ENCODE measurements at places on chromosomes 4 and X.

DNA sequence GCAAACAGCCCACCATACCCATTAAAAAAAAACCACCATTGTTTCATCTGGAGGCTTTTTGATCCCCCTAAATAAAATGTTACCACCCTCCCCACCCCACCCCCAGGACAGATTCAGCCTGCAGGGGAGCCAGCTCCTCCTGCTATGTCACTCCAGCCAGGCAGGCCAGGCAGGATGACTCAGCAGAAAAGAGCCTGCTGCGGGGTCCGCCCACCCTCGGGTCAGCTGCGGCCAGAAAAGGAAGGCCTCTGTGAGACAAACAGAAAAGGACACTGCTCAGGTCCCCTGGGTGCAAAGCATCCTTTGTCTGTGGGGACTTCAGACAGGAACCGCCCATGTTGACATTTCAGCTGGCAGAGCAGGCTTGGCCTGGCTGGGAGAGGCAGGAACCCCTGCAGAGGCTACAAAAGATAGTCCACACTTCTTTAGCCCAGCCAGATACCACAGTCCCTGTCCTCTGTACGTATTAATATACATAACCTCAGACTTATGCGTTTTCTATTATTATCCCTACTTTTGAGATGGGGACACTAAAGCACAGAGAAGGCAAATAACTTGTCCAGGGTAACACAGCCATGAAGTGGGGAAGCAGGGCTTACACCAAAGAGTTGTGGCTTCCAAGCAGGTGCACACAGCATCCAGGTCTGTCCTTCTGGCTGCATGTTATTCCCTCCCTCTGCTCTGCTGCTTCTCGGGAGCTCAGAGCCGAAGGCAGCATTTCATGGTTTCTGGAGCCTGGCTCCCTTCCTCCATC, 147.7 kb downstream of the CPEB2 start:
- peak; percentile 45 for DNase-seq

DNA sequence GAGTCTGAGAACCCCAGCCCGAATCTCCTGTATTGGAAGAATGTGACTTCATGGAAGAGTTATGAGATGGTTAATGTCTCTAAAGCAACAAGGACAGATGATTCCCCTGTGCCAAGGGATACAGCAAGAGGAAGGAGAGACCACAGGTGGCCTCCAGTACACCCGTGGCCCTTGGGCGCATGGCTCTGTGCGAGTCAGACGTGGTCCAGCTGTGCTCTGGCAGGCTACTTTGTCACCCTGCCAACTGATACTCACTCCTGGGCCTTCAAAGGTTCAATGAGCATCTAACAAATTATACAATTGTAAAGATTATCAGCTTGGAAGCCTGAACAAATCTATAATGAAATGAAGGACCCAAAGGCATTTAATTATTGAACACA, 71.7 kb downstream of the NYX start:
- DNase-seq, result no peak

DNA sequence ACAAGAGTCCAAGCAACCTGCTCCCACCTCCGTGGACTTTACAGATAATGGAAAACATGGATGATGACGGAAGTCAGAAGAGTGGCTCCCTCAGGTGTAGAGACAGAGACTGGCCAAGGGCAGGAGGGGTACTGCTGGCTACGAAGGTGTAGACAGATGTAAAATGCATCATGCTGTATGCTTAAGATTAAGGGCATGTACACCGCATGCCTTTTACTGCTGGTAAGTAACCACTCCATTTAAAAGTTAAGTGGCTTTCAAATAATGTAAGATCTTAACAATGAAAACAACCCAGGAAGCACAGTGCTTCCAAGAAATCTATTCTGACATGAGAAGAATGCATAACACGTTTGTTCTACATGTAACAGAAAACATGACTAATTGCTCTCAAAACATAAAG, 76.9 kb upstream of the FAM9B start:
- DNase-seq, result no peak

GRCh38 chrX:13545726-13546125, 23.7 kb upstream of the EGFL6 start:
- DNase-seq, result no peak

DNA sequence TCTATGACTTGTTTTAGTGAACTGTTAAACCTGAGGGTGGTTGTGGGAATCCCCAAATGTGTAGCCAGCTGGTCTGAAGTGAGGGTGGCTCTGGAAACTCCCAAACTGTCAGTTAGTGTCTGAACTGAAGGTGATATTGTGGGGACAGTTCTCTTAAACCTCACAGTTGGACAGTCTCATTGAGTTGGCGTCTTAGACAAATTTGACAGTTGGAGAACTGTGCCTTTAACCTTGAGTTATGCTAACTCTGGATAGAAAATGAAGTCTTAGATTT, 20.7 kb upstream of the CTSO start:
- DNase-seq, result no peak

- DNase-seq, result no peak
Measured at GRCh38 chrX:154348646-154349358, 25.6 kb downstream of the FLNA start.

GRCh38 chr4:80094191-80094590, 21.2 kb upstream of the ANTXR2 start:
- DNase-seq, result no peak

GRCh38 chr4:2642968-2643367, 106.5 kb downstream of the FAM193A start:
- DNase-seq, result no peak

- DNase-seq, result no peak
Measured at GRCh38 chr4:137226221-137226620, 306.1 kb downstream of the PCDH18 start.

- no peak for DNase-seq
Measured at GRCh38 chr4:52755426-52755825, 4.2 kb upstream of the ERVMER34-1 start.

GRCh38 chr4:148651991-148652390, 209.8 kb upstream of the NR3C2 start:
- DNase-seq, result no peak

GRCh38 chr4:154454710-154455109, 36.9 kb downstream of the DCHS2 start:
- no peak for DNase-seq

- DNase-seq, result no peak
Measured at GRCh38 chr4:47167081-47168035, 136.0 kb downstream of the GABRB1 start.

DNA sequence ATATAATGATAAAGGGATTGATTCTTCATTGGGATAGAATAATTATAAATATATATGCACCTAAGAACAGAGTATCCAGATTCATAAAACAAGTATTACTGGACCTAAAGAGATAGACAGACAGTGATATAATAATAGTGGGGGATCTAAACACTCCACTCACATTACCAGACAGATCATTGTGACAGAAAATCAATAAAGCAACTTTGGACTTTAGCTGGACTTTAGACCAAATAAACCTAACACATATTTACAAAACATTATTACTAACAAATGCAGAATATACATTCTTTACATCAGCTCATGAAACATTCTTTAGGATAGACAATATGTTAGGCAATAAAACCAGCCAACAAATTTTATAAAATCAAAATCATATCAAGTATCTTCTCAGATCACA, 14.6 kb downstream of the AGTR2 start:
- DNase-seq, result no peak

DNA sequence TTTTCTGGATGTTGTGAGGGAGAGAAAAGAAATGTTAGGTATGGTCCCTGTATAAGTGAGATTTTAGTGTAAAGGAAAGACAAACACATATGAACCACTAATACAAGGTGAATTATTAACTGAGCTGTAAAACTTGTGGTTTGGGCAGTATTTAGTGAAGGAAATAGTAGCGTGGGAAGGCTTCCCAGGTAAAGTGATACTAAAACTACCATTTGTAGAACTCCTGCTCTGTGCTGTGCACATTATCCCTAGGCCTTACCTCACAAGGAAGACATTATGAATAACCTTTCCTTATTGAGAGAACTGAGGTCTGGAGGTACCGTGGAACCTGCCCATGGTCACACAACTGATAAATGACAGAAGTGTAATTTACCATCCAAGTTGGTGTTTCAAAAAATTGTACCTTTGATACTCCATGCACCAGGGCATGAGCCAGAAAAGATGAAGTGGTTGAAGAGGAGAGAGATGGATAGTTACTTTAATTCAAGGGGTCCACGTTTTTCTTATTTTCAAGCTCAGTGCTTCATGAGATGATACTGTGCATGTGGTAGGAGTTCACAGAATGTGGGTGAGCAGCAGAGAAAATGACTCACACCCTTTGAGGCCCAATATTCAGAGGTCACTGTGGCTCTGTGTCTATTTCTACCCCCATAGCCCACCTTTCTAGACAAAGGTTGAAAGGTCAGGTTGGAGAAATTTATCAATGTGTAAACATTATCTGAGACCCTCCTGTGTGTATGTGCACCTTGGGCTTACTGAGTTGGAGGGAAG, 2.6 kb upstream of the VSIG4 start:
- no peak for DNase-seq

DNA sequence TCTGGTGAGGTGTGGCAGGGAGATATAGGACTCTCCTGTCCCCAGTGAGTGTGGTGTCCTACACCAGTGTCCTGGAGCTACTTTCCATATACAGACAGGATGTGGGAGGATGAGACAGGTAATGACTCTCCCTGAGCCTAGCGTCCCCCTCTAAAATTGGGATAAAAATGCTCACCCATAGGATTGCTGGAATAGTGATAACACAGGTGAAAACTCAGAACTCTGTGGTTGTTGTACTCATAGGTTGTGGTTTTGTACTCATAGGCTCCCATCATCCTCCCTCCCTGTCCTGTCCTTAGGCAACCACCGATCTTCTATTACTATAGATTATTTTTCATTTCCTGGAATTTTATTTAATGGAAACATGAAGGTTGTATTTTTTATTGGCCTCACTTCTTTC, 60.7 kb upstream of the NXF3 start:
- no peak for DNase-seq

GRCh38 chrX:29851857-29852605, 363.3 kb upstream of the MAGEB2 start:
- DNase-seq, result no peak

DNA sequence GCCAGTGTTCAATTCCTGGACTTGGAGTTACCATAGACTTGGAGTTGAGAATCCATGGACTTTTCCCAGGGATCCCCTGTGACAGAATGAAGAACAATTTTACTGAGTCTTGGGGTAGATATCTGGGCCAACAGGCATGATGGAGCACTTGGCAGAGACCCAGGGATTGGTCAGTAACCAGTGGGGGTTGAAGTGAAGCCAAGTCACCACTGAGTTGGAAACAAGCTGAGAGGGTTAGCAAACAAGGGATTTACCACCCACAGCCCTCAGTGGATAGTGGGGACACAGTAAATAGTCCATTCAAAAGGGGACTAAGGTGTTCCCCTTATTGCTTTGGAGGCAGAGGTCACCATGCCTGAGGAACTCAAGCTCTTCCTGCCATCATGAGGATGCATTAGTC, 281.7 kb downstream of the PPP1R2C start:
- DNase-seq, result no peak

- no peak for DNase-seq
Measured at GRCh38 chrX:2314831-2315365, 185.9 kb downstream of the DHRSX start.

- no peak for DNase-seq
Measured at GRCh38 chr4:168485156-168485910, 5.0 kb upstream of the DDX60L start.
